Activated naive CD8-positive, alpha-beta T cell treated with anti-CD3 and anti-CD28 coated beads, Interleukin-2, amount 50 U/mL, for 24 hours (primary cell): ENCODE measurements at places on chromosomes 12 and 14.

GRCh38 chr12:63164911-63165310, 13.9 kb upstream of the AVPR1A start:
- no peak for DNase-seq
- no peaks in the 10 kb centered on the region for H3K4me1 ChIP-seq
- H3K27me3 ChIP-seq: no peaks in the 10 kb centered on the region
- H3K36me3 ChIP-seq: no peaks in the 10 kb centered on the region
- H3K27ac ChIP-seq: no peak overlapping the region
- H3K4me3 ChIP-seq: no peak overlapping the region

DNA sequence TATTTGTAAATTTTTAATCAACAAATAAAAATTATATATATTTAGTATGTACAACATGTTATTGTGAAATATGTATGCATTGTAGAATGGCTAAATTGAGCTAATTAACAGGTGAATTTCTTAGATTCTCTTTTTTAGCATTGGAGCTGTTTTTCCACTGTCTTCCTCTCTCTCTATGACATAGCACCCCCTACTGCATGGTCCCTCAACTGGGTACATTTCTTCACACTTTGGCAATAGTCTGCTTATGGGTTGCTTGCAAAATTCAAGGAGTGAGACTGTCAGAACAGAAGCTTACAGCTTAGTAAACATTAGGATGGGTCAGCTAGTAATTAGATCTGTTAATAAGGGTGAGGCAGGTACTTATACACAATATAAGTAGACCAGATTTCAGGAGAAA, 658.5 kb upstream of the MGAT4C start:
- no peak overlapping the region for H3K4me3 ChIP-seq
- no peak overlapping the region for H3K27ac ChIP-seq
- H3K4me1 ChIP-seq: no peaks in the 10 kb centered on the region
- DNase-seq: no peak
- no peaks in the 10 kb centered on the region for H3K36me3 ChIP-seq

- H3K27me3 ChIP-seq: no peaks in the 10 kb centered on the region
- DNase-seq: no peak
- no peak overlapping the region for H3K4me3 ChIP-seq
- no peaks in the 10 kb centered on the region for H3K4me1 ChIP-seq
- H3K36me3 ChIP-seq: peaks cover 2% of the 10 kb centered on the region
These were observed 496.5 kb upstream of the ATP2B1 start for GRCh38 chr12:90205165-90205564.

- peak overlapping the region; percentile 91 for H3K27ac ChIP-seq
- no peaks in the 10 kb centered on the region for H3K36me3 ChIP-seq
- H3K27me3 ChIP-seq: peaks cover 2% of the 10 kb centered on the region
- H3K4me1 ChIP-seq: peaks cover 28% of the 10 kb centered on the region
- H3K4me3 ChIP-seq: peak overlapping the region; percentile 80
- DNase-seq: no peak
These were observed 67.3 kb upstream of the EGLN3 start for GRCh38 chr14:34018125-34018524.

DNA sequence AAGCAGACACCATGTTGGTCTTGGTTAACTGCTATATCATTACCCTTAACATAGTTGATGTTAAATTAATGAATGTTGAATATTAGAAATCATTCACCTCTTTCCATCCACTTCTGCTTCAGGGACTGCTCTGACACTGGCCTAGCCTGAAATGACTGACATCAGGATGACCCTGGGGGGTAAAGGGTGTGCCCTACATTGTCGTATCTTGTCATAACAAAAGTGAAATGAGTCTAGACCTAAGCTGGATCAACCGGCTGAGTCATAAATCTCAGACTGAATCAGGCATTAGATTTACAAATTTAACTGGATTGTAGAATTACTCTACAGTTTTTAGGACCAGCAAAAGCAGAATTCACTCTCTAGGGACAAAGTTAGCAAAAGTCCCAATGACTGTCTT, 35.3 kb downstream of the KICS2 start:
- no peak overlapping the region for H3K27ac ChIP-seq
- no peaks in the 10 kb centered on the region for H3K27me3 ChIP-seq
- H3K36me3 ChIP-seq: peaks cover 6% of the 10 kb centered on the region
- no peak for DNase-seq
- H3K4me1 ChIP-seq: peaks cover 2% of the 10 kb centered on the region

GRCh38 chr12:70576341-70577282, 60.6 kb downstream of the PTPRB start:
- H3K27ac ChIP-seq: no peak overlapping the region
- no peak overlapping the region for H3K4me3 ChIP-seq
- no peak for DNase-seq
- H3K36me3 ChIP-seq: no peaks in the 10 kb centered on the region

- H3K4me3 ChIP-seq: peak overlapping the region; percentile 99
- H3K36me3 ChIP-seq: peaks cover 37% of the 10 kb centered on the region
- DNase-seq: peak; percentile 57
- H3K27me3 ChIP-seq: no peaks in the 10 kb centered on the region
- peak overlapping the region; percentile 98 for H3K27ac ChIP-seq
These were observed 1.1 kb upstream of the UBC start for GRCh38 chr12:124915239-124916236.

- peaks cover 4% of the 10 kb centered on the region for H3K27me3 ChIP-seq
- no peak for DNase-seq
- no peak overlapping the region for H3K4me3 ChIP-seq
These were observed 53.3 kb upstream of the E2F7 start for GRCh38 chr12:77118696-77119095.

- H3K36me3 ChIP-seq: no peaks in the 10 kb centered on the region
- H3K27me3 ChIP-seq: no peaks in the 10 kb centered on the region
- H3K4me1 ChIP-seq: no peaks in the 10 kb centered on the region
- no peak for DNase-seq
These were observed 268.3 kb downstream of the C12orf50 start for GRCh38 chr12:87760943-87761342.

DNA sequence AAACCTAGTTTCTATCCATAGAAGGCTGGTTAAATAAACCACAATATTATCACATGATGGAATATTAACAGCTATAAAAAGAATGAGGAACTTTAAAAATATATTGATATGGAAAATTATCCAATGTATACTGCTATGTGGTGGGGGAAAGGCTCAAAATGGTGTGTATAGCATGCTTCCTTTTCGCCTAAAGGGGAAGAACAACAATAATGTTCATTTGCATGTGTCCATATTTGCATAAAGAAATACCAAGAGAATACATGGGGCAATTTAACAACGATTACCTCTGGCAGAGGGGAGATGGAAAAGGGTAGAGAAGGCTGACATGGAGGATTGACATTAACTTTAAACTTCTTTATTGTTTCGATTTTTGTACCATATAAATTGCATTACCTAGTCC, 121.3 kb upstream of the PARP11 start:
- H3K27me3 ChIP-seq: no peaks in the 10 kb centered on the region
- H3K4me3 ChIP-seq: no peak overlapping the region
- DNase-seq: no peak
- no peak overlapping the region for H3K27ac ChIP-seq
- peaks cover 22% of the 10 kb centered on the region for H3K4me1 ChIP-seq

DNA sequence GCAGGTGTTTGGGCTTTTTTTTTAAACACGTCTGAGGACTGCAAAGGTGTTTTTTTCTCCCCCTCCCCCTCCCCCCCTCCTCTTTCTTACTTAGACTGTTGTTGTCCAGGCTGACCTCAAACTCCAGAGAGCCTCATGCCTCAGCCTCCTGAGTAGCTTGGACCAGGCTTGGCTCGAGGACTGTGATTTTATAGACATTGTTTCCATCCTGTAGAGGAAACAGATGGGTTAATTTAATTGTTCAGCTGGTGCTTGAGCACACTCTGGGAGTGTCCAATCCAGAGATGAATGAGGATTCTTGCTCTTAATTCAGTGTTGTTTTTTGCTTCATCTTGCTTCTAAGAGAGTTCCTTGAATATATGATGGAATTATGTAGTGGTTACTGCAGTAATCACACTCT, 42.1 kb downstream of the RASSF3 start:
- DNase-seq: no peak
- no peak overlapping the region for H3K27ac ChIP-seq
- H3K36me3 ChIP-seq: peaks cover 15% of the 10 kb centered on the region
- H3K4me1 ChIP-seq: peaks cover 65% of the 10 kb centered on the region
- H3K27me3 ChIP-seq: no peaks in the 10 kb centered on the region
